ENCODE measurements at places on chromosomes 1 and 21.

DNA sequence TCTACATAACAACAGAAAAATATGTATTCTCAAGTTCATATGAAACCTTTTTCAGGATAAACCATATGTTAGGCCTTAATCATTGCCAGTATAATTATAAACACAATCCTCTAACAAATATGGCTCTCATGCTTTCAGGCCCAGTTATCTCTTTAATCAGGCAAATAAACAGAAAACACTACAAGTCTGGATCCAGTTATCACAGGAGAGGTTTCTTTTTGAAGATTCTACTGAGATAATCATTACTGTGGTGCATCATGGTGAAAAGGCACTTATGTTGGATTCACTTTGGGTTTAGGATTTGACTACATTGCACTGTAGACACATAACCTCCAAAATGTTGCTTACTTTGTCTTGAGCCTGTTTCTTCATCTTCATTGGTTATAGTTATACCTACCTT lies 8.4 kb upstream of the ATP6V1G3 start:
- DNase-seq = no peak

DNA sequence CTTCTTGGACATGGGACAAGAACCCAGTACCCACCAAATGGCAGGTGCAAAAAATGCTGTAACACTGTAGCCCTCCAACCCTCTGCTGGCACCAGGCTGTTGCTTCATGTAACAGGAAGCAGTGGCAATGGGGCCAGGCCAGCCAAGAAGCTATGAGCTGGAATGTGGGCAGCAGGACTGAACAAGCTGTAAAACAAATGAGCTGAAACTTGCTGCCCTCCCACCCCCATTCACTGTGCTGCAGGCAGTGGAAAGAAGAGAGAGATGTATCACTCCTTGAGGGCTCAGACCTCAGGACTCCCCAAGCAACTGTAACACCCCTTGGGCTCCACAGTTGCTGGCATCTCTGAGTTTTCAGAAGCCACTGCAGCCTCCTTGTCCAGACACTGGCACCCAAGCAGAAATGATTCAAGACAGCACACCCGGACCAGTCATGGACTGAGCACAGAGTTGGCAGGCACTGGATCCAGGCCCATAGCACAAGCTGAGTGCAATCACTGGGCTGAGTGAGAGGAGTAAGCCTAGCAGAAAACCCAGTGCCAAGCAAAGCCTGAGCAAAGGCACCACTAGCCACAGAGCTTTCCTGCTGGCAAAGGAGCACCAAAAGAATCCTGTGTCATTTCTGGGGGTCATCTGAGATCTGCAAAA lies 321.4 kb upstream of the CXADR start:
- DNase-seq = no peak

DNA sequence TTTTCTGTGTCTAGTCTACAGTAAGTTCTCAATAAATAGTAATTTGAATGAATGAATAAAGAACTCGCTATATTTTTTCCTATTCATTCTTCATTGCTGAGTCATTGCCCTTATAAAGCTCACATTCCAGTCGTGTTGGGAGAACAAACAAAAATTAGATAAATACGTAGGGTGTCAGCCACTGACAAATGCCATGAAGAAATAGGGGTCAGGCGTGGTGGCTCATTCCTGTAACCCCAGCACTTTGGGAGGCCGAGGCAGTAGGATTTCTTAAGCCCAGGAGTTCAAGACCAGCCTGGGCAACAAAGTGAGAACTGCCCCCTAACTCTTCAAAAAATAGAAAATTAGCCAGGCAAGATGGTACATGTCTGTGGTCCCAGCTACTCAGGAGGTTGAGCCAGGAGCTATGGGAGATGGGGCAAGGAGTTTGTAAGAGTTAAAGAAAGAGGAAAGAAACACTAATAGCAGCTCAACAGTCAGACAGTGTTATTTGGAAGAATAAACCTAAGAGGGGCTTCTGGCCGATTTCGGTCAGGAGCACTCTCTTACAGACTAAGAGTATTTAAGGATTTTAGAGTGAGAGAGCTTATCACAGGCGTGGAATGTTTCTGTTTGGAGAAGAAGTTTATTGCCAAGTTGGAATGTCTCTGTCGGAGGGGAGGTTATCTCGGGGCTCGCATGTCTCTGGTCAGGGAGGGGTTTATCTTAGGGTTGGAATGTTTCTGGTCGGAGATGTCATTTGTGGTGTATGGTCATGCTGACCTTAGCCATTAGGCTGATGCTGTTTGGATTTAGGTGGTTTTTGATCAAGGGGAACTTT lies 1.8 kb upstream of the CHML start:
- no peak for DNase-seq

DNA sequence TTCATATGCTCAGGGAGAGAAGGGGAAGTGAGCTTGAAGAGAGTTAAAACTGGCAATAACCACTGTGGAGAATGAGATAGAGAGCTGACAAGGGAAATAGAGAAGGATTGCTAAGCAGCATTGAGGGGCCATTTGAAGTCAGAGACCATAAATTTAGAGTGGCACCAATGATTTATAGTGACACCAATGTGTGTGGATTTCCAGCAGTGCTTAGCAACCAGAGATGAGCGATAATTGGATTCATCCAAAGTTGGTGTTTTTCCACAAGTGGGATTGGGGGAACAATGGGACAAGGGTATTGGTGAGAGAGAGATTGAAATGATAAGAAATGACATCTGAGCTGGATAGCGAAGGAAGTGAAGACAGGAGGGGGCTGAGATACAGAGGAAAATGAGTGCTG lies 114.1 kb downstream of the C1orf94 start:
- DNase-seq = no peak

GRCh38 chr1:20721117-20722061 lies 3.6 kb upstream of the KIF17 start:
- DNase-seq = no peak

DNA sequence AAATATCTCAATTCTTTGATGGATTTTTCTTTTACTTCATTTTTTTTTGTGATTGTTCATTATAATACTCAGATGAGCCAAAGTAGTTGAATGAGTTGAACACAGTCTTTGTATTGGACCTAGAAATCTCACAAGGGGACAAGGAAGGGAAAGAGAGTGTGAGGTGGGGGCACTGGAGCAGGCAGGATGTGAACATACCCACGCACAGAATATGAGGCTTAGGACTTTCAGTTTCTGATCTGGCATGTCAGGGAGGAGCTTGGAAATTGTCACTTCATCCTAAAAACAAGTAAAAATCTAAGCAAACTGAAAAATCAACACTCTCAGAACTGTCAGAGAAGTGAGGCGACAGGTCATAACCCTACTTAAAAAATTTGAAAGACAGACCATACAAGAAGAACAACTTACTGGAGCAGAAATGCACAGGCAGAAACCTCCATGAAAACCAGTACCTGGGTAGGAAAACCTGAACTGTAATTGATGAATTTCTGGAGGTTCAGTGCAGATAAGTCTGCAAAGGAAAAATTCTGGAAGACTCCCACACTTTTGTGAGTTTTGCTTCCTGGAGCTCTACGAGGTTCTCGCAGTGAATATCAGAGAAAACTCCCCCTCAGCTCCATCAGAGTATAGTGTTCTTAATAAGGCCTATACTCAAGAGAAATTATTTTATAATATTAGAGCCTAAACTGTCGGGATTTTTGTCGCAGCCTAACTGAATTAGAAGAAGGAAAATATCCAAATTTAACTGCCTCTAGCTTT lies 3.6 kb upstream of the PTGS2 start:
- peak; percentile 27 for DNase-seq

GRCh38 chr1:169048043-169048442 lies 58.4 kb upstream of the ATP1B1 start:
- no peak for DNase-seq

- DNase-seq = no peak
Measured at GRCh38 chr1:182782587-182782913, 7.0 kb upstream of the NPL start.

GRCh38 chr1:15598436-15598835 lies 13.6 kb upstream of the AGMAT start:
- DNase-seq = no peak

- DNase-seq = no peak
Measured at GRCh38 chr1:95542936-95543335, 308.9 kb downstream of the RWDD3 start.

GRCh38 chr1:180425952-180426351 lies 76.4 kb downstream of the ACBD6 start:
- DNase-seq = no peak

DNA sequence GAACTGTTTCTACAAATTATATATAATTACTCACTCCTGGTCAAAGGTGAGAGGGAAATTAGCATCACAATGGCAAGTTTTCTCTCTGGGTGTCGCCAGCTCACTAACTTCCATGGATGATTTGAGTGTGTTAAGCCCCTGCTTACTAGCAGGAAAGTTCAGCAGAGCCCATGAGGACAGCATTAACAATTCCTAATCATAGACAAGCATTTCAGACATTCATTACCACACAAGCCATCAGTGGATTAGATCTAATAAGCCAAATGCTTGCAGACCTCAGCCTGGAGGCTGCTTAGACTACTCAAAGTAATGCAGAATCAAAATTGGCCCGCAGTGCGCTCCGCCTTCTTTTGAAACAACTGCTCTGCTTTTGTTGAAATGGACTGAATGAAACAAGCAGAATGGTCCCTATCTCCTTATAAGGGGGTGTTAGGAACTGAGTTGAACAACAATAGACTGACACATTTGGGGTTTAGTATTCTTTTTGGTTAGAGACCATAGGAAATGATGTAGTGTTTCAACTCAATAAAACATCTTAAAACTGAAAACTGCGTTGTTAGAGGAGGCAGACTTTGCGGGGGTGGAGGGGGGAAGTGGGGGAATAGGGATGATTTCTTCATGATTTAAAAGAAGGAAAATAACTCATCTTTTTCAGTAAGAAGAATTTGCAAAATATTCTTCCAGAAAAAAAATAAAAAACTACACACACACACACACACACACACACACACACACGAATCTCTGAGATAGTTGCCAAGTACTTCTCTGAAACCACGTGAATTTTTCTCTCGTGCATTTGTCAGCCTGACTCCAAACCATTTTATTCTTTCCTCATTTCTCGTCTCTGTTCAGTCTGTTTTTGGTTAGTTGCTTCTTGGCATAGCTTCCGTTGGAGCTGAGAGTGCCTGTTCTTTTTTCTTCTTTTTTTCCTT lies 54.6 kb downstream of the GORAB start:
- no peak for DNase-seq

GRCh38 chr1:228139406-228139930 lies 611 bp upstream of the GUK1 start:
- DNase-seq = no peak

DNA sequence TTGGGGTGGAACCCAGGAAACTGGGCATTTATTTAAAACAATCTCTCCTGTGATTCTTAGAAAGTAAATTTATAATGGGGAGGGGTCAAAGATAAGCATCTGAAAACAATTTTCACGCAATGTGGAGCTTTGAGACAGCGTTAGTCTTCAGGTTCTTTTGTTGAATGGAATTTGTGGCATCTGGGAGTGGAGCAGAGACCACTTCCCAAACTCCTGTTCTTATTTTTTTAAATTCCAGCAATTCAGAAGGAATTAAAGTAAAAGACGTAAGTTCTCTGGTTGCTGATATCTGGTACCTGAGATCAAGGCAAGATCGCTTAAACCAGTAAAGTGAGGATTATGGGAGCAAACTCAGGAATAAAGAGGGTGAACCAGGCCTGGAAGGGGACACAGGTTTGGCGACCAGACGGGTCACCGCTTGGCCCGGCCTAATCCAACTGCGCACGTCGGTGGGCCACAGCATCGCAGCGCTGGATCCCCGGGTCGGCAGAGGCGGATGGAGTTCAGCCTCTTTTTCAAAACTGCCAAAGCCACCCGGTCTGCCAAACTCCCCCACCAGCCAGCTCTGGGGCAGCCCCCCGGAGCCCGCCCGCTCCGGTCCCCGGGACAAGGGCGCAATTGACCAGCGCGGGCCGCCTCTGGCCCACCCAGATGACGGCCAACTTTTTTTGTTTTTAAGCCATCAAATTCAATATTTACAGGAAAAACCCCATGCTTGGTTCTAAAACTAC lies 754 bp upstream of the PDPN start:
- no peak for DNase-seq

DNA sequence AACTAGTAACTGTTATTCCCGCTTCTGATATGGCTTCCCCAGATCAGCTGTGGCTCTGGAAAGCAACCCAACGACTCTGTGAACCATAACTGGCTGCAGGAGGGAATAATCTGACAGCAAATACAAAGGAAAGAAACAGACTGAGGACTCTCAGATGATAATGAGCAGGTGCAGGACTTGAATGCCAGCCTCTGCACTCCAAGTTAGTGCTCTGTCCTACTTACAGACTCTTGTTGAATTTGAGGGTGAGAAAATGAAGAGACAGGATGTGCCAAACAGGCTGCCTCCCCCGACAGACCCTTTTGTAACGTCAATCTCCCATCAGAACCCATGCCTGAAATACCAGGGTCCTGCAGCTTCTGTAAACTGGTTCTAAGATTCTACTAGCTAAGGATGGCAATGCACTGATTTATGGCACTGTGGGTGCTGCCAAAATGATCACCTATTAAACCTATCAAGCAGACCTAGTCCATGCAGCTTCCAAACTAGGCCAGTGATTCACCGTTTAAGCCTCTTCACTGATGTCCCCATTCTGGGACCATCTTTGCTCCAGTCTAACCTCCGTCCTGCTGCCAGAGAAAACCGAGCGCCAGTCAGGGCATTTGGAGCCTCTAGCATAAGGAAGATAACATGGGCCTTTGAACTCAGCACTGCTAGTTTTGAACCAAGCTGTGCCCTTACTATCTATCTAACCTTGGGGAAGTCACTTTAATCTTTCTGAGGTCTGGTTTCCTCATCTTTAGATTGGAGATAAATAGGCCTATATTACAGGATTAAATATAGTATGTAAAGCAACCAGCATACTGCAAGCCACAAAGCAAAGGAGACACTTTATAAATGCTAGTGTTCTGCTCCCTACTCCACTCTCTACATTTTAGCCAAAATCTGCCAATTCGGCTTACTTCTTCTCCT lies 4.8 kb downstream of the MKNK1 start:
- DNase-seq = no peak

DNA sequence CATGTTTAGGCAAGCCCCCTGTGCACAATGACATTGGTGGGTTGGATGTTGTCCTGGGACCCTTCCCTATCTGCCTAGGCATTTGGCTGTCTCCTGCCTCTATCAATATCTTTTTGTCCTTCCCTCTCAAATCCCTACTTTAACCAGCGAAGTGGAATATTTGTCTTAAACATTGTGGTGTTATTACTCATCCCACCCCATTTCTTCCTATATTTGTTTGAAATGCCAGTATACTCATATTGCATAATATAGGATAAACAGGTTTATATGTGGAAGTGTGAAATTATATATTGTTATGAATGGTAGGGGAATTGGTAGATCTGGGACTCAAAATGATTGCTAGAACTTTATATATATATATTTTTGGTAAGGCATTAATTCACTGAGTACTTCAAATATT lies 80.0 kb downstream of the ADGRL2 start:
- DNase-seq = no peak

- DNase-seq = no peak
Measured at GRCh38 chr1:172357753-172358385, 62.6 kb upstream of the C1orf105 start.

GRCh38 chr21:19368944-19369343 lies 965.4 kb upstream of the TMPRSS15 start:
- peak; percentile 6 for DNase-seq
